ENCODE measurements at places on chromosomes 11 and 22. TPM values are rescaled to one million over a fixed set of nuclear protein-coding genes. Genes with fewer than 3 reads are reported as not detected.

Gene GGT1
- 17.8 TPM for total RNA-seq

Gene LRRC56
- 0.67 TPM for total RNA-seq

GRCh38 chr22:50176850-50177536 is 6.5 kb downstream of the PANX2 start:
- H3K4me1 ChIP-seq, result peaks cover 2% of the 10 kb centered on the region
- peaks cover 12% of the 10 kb centered on the region for H3K27me3 ChIP-seq
- no peak overlapping the region for H3K27ac ChIP-seq

DNA sequence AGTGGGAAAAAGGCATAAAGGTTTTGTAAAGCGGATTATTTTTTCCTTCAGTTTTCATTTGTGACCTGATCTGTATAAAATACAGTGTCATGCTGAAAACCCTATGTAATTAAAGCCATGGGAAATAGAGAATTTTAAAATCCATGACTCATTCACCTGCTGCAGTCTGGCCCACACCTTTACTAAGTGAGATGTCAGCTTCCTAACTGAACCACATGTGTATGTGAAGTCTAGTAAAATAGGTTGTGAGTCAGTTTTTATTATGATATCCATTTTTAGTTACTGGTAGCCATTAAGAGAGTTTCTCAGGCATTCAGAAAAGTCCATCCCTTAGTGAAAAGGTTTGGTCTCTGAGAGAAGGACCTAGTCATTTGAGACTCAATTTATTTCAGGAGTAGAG is 60.9 kb downstream of the TRIM44 start:
- H3K36me3 ChIP-seq, result peaks cover 34% of the 10 kb centered on the region
- no peaks in the 10 kb centered on the region for H3K27me3 ChIP-seq
- H3K27ac ChIP-seq, result no peak overlapping the region
- no peak for DNase-seq
- no peak overlapping the region for H3K4me3 ChIP-seq
- peaks cover 20% of the 10 kb centered on the region for H3K4me1 ChIP-seq

- peak within 1 kb of the TSS; percentile 71 for H3K4me3 ChIP-seq
- H3K27ac ChIP-seq, result peak within 1 kb of the TSS; percentile 85
- H3K4me1 ChIP-seq, result peaks cover 71% of the 10 kb centered on the region
- H3K27me3 ChIP-seq, result no peaks in the 10 kb centered on the region
- no peak for DNase-seq
- H3K36me3 ChIP-seq, result peaks cover under 1% of the 10 kb centered on the region
Measured at GRCh38 chr11:67415501-67416304, at the start of gene CARNS1. Gene CARNS1 (plus strand): TSS chr11:67415678. CDS start chr11:67416200, 522 bp downstream.

DNA sequence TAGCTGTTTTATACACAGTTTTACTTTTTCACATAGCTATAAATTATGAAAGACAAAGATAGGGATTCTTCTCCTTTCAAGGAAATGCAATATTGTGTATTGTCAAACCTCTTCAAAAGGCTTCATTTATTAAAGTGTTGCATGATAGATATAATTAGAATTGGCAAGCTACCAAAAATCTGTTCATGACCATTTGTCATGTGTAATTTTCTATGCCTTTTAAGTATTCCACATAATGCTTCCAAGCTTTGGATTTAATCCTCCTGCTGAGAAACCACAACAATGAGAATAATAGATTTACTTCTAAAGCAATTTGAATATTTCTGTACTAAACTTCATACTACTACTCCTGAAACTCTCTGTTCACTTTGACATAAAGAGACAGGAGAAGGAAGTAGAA is 403.2 kb upstream of the CCDC179 start:
- H3K4me3 ChIP-seq, result no peak overlapping the region
- H3K27ac ChIP-seq, result no peak overlapping the region
- no peaks in the 10 kb centered on the region for H3K36me3 ChIP-seq
- H3K27me3 ChIP-seq, result no peaks in the 10 kb centered on the region
- no peak for DNase-seq

DNA sequence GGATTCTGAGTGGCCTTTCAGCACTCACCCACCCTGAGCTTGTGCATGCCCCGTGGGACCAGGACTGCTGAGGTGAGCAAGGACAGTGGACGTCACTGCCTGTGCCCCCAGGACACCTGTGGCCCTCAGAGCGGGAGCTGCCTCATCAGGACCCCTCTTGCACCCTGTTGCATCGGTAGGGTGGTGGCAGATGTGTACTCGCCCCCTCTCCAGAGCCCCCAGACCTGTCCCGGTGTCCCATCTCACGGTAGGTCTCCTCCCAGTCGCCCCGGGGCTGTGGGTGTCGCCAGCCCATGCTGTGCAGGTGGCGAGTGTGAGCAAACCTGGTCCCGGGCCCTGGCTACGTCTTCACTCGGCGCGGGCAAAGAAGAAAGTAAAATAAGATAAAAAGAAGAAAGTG is 374.2 kb downstream of the TBC1D22A start:
- H3K27ac ChIP-seq, result no peak overlapping the region
- H3K4me1 ChIP-seq, result no peaks in the 10 kb centered on the region
- no peak overlapping the region for H3K4me3 ChIP-seq
- H3K36me3 ChIP-seq, result no peaks in the 10 kb centered on the region
- DNase-seq, result no peak
- H3K27me3 ChIP-seq, result no peaks in the 10 kb centered on the region

GRCh38 chr11:31337806-31338205 is 31.7 kb downstream of the DCDC1 start:
- H3K27me3 ChIP-seq, result peaks cover 27% of the 10 kb centered on the region
- no peak overlapping the region for H3K27ac ChIP-seq
- H3K4me3 ChIP-seq, result no peak overlapping the region
- no peaks in the 10 kb centered on the region for H3K4me1 ChIP-seq
- DNase-seq, result no peak

- H3K27me3 ChIP-seq, result no peaks in the 10 kb centered on the region
- no peak for DNase-seq
- H3K4me1 ChIP-seq, result no peaks in the 10 kb centered on the region
- no peak overlapping the region for H3K27ac ChIP-seq
- H3K36me3 ChIP-seq, result no peaks in the 10 kb centered on the region
- H3K4me3 ChIP-seq, result no peak overlapping the region
Measured at GRCh38 chr11:92050305-92050704, 174.3 kb upstream of the FAT3 start.

GRCh38 chr11:76640501-76640900 is 30.0 kb downstream of the LRRC32 start:
- H3K4me3 ChIP-seq, result no peak overlapping the region
- H3K4me1 ChIP-seq, result peaks cover 29% of the 10 kb centered on the region
- H3K27ac ChIP-seq, result no peak overlapping the region
- DNase-seq, result peak; percentile 1

- H3K4me3 ChIP-seq, result no peak overlapping the region
- no peaks in the 10 kb centered on the region for H3K4me1 ChIP-seq
- no peak overlapping the region for H3K27ac ChIP-seq
- no peak for DNase-seq
Measured at GRCh38 chr11:100315946-100316345, 371.1 kb upstream of the ARHGAP42 start.

DNA sequence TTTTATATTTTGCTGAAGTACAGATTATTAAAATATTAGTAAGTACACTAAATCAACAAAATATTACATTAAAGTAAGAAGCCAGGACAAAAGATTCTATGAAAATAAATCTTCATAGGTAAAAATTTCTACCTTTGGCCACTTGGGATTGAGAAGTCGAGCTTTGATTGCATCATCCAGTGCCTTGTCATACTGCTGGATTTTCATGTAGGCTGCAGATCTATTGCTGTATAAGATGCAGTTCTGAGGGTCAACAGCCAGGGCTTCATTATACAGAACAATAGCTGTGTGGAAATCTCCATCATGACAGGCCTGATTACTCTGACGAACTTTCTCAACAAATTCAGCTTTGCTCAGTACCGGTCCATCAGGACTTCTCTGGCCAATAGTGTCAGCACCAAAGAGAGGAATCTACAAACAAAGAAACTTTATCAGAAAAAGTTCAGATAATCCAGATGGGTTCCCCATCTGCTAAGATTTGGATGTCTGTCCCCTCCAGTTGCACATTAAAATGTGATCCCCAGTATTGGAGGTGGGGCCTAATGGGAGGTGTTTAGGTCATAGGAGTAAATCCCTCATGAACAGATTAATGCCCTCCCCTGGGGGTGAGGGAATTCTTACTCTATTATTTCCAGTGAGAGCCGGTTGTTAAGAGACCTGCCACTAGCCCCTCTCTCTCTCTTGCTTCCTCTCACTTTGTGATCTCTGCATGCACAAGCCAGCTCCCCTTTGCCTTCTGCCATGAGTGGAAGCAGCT is 50.0 kb downstream of the TTC28 start:
- no peak overlapping the region for H3K4me3 ChIP-seq
- DNase-seq, result no peak
- H3K36me3 ChIP-seq, result no peaks in the 10 kb centered on the region
- peaks cover 37% of the 10 kb centered on the region for H3K27me3 ChIP-seq
- H3K27ac ChIP-seq, result no peak overlapping the region

DNA sequence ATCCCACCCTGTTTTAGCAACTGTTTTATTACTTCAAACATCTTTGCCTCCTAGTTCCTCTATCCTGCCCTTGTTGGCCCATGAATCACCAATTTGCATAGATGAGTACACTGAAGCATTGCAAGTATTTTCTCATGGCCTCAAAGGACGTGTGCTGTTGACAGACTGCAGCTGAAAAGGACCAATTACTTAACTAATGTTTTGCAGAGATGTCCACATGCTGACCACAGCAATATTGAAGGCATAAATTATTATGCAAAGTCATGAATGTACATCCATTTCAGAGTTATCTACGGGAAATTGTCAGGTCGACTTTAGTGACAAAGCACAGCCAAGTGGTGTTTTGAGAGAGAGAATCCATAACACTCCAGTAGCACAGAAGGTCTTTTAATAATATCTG is 64.8 kb downstream of the CADM1 start:
- H3K27me3 ChIP-seq, result peaks cover 2% of the 10 kb centered on the region
- no peaks in the 10 kb centered on the region for H3K4me1 ChIP-seq
- DNase-seq, result no peak
- no peaks in the 10 kb centered on the region for H3K36me3 ChIP-seq

DNA sequence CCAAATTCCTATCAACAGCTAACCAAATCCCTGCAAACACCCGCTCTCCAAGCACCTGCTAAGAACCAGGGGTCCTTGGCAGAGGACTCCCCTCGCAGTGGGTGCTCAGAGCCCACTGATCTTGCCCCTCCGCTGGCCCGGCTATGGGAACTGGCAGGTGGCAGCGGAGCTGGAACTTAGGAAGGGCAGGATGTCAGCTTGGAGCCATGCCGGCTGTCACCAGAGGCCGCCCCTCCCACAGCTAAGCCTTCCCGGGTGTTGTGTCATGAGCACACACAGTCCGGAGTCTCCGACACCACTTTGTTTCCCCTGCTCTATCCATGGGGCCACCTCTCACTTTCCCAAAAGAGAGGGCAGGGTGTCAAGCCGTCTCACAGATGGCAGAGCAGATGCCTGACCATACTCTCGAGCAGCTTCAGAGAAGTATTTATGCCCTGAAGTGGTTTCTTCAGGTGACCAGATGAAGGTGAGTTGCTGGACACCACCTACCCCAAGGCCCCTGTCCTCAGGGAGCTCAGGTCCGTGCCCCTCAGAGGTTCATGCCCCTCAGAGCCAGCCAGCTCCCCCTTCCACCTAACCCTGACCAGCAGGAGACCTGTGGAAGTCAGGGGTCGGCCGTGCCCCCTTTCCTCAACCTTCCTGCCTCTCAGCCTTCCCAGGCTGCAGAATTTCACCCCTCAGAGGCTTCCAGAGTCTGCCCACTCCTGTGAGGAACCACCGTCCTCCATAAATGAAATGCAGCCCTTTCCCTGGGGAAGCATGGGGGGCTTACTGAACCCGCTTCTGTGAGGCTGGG is 545.7 kb upstream of the B3GAT1 start:
- H3K27me3 ChIP-seq, result peaks cover 5% of the 10 kb centered on the region
- no peaks in the 10 kb centered on the region for H3K36me3 ChIP-seq
- H3K4me1 ChIP-seq, result no peaks in the 10 kb centered on the region
- H3K27ac ChIP-seq, result no peak overlapping the region
- DNase-seq, result no peak

- H3K27me3 ChIP-seq, result peaks cover 2% of the 10 kb centered on the region
- no peaks in the 10 kb centered on the region for H3K36me3 ChIP-seq
- no peak for DNase-seq
Measured at GRCh38 chr22:27564806-27565205, 236.8 kb downstream of the MN1 start.

GRCh38 chr22:18024276-18024939 is at the start of gene MICAL3:
Gene MICAL3 (minus strand): TSS chr22:18024561. CDS start chr22:17906812, 117,749 bp downstream.
- H3K4me1 ChIP-seq, result peaks cover 6% of the 10 kb centered on the region
- H3K36me3 ChIP-seq, result no peaks in the 10 kb centered on the region
- H3K27ac ChIP-seq, result no peak within 1 kb of the TSS
- DNase-seq, result peak; percentile 68

- H3K4me3 ChIP-seq, result no peak overlapping the region
- H3K27ac ChIP-seq, result no peak overlapping the region
- no peaks in the 10 kb centered on the region for H3K27me3 ChIP-seq
- peaks cover 13% of the 10 kb centered on the region for H3K36me3 ChIP-seq
Measured at GRCh38 chr11:14529951-14530350, 9.8 kb upstream of the PSMA1 start.

GRCh38 chr22:24703101-24703500 is 71.4 kb downstream of the PIWIL3 start:
- no peaks in the 10 kb centered on the region for H3K4me1 ChIP-seq
- DNase-seq, result no peak
- no peaks in the 10 kb centered on the region for H3K36me3 ChIP-seq
- H3K4me3 ChIP-seq, result no peak overlapping the region
- no peak overlapping the region for H3K27ac ChIP-seq

- peaks cover 2% of the 10 kb centered on the region for H3K36me3 ChIP-seq
- H3K27ac ChIP-seq, result no peak overlapping the region
- H3K27me3 ChIP-seq, result no peaks in the 10 kb centered on the region
- peaks cover 36% of the 10 kb centered on the region for H3K4me1 ChIP-seq
Measured at GRCh38 chr22:40592352-40593113, 44.0 kb downstream of the MRTFA start.

GRCh38 chr11:122140500-122140899 is 24.5 kb upstream of the BLID start:
- H3K4me3 ChIP-seq, result no peak overlapping the region
- H3K4me1 ChIP-seq, result no peaks in the 10 kb centered on the region
- H3K27me3 ChIP-seq, result peaks cover 8% of the 10 kb centered on the region
- no peak for DNase-seq
- H3K27ac ChIP-seq, result no peak overlapping the region

- no peak overlapping the region for H3K27ac ChIP-seq
- H3K27me3 ChIP-seq, result no peaks in the 10 kb centered on the region
- no peak overlapping the region for H3K4me3 ChIP-seq
- peaks cover 4% of the 10 kb centered on the region for H3K36me3 ChIP-seq
Measured at GRCh38 chr11:17805043-17805442, 70.5 kb downstream of the KCNC1 start.

GRCh38 chr11:116173941-116174911 is 598.6 kb downstream of the BUD13 start:
- DNase-seq, result no peak
- H3K4me1 ChIP-seq, result no peaks in the 10 kb centered on the region
- peaks cover 5% of the 10 kb centered on the region for H3K27me3 ChIP-seq
- no peaks in the 10 kb centered on the region for H3K36me3 ChIP-seq
- no peak overlapping the region for H3K27ac ChIP-seq

DNA sequence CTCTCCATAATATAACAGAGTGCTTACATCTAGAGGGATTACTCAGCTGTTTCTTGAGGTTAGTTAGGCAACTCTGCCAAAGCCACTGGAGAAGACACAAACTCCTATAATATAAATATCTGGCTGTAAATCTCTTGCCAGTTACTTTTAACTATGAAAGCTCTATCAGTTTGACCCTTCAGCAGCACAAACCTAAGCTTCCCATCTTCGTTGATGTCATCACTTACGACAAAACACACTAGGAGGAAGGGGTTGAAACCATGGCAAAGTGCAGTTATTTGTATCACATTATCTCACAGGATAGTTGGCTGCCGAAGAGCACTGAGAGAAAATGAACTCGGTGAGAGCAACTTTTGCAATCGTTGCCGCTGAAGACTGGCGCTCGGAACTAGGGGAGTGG is 922.1 kb downstream of the OPCML start:
- H3K36me3 ChIP-seq, result no peaks in the 10 kb centered on the region
- peaks cover 3% of the 10 kb centered on the region for H3K27me3 ChIP-seq
- H3K27ac ChIP-seq, result no peak overlapping the region
- no peak overlapping the region for H3K4me3 ChIP-seq
